DMS79 (cell line): ENCODE measurements at places on chromosomes 2 and 18.
A peak's percentile ranks its signal among the peaks of the same experiment; 100 is the strongest.

- DNase-seq: no peak
These were observed 151.3 kb downstream of the BCL2 start for GRCh38 chr18:63168287-63168686.

DNA sequence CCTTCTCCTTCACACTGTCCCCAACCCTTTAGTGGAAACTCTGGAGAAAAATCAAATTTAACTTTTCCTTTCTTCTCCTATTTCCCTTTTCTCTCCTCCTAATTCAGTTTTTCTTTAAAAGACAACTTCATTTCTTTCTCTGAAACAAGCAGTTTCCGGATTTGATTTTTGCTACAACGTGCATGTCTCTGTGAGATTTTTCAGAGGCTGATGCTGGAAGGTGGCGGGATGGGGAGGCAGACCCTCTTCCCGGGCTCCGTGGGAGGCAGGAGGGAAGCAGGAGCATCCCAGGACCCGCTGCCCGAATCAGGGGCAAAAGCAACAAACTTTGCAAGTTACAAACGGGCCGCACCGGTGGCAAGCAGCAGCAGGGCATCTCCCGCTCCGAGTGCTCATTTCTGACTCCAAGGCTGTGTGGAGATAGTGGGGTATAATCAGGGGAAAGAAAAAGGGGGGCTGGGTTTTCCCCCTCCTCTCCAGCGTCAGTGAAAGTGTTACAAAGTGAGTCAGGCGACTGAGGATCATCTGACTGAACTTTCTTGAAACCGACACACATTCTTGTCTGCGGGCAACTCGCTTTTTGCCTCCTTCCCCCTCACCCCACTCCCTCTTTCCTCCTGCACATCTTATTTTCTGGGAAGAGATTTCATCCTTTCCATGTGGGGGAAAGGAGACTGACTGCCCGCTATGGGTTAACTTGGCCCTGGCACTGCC is 6.4 kb downstream of the ZEB2 start:
- DNase-seq: no peak

GRCh38 chr2:230657906-230658305 is 54.7 kb upstream of the CAB39 start:
- no peak for DNase-seq

DNA sequence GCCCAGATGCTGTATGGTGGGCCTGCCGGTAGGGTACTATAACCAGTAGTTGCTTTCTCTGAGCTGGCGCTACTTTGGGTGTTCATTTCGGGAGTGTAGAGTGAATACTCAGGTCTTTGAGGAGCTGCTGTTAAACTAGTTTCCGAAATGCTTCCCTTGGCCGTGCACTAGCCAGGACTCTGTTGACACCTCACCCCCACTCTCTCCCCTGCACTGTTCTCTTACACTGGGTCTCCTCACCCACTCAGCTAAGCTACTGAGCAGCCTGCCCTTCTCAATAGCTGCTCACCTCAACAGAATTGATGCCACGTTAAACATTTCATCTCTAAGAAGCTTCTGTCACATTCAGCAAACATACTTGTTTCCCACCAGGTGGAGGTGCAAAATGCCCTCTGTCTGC is 86.9 kb downstream of the RAPGEF4 start:
- no peak for DNase-seq

DNA sequence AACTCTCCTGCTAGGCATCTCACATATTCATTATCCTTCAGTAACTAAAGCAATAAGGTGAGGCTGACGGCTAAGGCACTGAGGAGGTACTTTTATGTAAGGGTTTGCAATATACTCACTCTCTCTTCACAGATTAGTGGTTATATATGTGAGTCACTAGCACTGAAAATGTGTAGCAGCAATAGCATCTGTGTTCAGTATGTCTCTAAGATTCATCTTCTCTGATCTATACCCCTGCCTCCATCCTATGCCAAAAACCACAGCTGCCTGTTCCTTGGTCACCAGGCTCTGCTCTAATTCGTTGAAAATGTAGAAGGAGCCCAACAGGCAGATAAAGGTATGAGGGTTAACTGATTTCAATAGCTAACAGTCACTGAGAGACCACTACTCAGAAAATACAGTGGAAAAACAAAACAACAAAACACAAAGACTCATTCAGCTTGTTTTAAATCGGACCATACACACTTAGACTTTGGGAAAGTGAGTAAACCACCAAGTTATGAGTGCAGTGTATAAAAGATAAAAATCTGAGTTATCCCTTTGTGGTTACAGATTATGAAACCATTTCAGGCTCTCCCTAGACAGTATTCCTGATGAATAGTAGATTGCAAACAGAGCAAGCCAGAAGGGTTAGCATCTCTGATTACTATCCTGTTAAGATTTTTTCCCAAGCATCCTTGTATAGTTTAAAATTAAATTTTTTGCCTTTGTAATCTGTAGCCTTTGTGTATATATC is 75.3 kb upstream of the CYP26B1 start:
- DNase-seq: no peak

- DNase-seq: no peak
These were observed 3.2 kb upstream of the DYTN start for GRCh38 chr2:206721256-206721920.

- DNase-seq: no peak
These were observed 30.2 kb upstream of the FAHD2A start for GRCh38 chr2:95372216-95372829.

GRCh38 chr2:121690095-121690494 is 40.8 kb upstream of the CLASP1 start:
- DNase-seq: no peak

GRCh38 chr2:46821600-46821999 is 94.0 kb downstream of the MCFD2 start:
- no peak for DNase-seq

GRCh38 chr2:62293490-62294271 is 97.8 kb downstream of the B3GNT2 start:
- peak; percentile 82 for DNase-seq

DNA sequence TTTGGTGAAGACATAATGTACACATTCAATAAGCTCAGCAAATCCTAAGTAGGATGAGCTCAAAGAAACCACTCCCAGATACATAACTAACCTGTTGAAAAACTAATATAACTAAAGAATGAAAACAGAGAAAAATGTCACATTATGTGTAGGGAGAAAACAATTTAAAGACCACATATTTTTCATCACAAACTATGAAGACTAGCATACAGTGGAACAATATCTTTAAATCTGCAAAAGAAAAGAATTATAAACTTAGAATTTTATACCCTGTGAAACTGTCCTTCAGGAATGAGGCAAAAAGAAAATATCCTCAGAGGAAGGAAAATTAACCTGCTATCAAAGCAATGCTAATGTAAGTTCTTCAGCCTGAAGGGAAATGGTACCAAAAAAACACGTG is 151.5 kb downstream of the PIEZO2 start:
- no peak for DNase-seq

DNA sequence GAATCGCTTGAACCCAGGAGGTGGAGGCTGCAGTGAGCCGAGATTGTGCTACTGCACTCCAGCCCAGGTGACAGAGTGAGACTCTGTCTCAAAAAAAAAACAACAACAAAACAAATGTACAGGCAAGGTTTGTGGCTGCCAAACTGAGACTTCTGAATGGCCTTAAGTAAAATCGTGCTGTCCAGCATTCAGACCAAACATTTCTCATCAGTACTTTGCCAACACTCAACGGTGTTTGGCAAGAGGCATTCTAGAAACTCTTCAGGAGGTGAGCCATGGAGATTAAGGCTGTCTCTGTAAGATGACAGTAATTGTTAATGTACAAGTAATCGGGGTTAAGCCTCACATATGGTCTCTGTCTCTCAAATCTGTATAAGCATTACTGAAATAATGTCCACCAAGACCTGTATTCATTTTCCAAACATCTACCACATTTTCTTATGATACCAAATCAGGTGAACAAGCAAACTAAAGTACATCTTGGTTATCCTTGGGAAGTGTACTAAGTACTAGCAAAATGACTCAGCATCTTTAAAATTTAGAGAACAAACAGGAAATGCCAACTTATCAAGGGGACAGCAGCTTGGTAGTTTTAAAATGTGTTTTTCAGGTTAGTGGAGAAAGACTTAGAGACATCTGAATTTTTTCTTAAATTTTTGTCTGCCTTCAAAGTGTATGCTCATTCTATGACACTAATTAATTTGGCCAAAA is 29.3 kb downstream of the SERPINE2 start:
- DNase-seq: no peak

GRCh38 chr2:104658144-104658835 is 195.6 kb upstream of the POU3F3 start:
- no peak for DNase-seq

GRCh38 chr18:902229-902628 is 2.4 kb upstream of the ADCYAP1 start:
- DNase-seq: peak; percentile 60
